Stimulated activated CD4-positive, alpha-beta T cell treated with anti-CD3 and anti-CD28 coated beads, TNF-alpha, amount 100 ng/mL, for 24 hours (primary cell): ENCODE measurements at places on chromosomes 7 and 10.

GRCh38 chr7:49125246-49125645 is 200.9 kb downstream of the CDC14C start:
- DNase-seq, result no peak

- DNase-seq, result no peak
These were observed 174.4 kb downstream of the CHCHD3 start for GRCh38 chr7:132907380-132907940.

DNA sequence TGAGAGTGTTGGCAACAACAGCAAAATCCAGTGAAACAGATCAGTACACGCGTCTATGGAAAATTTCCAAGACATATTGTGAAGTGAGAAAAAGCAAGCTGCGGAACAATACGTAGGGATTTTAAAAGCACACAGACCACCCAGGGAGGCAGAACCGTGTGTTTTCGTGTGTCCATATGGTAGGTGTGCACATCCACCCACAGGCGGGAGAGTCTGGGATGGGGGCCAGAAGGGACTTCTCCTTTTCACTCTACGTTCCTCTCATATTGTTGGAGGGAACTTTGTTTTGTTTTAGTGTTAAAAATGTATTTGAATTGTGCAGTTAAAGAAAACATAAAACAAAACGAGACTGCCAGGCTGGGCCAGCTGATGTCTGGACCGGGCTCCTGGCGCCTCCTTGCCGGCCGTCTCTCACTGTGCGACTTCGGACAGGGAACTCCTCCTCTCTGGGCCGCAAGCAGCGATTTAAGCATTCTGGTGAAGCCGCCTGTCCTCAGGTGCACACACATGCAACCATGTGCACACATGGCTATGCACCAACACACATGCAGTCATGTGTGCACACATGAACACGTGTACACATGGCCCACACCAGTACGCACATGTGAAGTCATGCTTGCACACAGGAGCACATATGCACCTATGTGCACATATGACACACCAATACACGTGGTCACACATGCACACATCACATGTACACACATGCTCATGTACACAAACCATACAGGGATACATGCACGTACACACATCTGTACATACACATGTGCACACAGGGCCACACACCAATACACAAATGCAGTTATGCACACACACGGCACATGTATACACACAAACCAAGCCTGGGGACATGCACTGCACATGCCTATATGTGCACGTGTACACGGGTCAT is 141.1 kb downstream of the ELFN1 start:
- no peak for DNase-seq

DNA sequence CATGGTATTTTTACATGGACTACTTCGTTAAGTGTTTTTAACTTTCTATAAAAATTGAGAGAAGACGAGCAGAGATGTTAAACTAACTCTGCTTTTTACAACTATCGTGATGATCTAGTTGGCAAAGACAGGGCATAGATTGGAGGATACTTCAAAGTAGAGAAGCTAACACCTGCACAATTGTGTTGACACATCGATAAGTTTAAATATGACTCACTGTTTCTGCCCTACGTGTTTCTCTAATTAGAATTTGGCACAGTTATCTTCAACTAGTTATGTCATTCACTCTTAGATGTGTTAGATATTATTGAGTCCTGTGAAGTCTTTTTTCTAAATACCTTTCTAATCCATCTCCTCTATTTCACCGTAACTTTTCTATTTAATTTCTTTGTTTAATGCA is 68.5 kb upstream of the FERD3L start:
- no peak for DNase-seq

DNA sequence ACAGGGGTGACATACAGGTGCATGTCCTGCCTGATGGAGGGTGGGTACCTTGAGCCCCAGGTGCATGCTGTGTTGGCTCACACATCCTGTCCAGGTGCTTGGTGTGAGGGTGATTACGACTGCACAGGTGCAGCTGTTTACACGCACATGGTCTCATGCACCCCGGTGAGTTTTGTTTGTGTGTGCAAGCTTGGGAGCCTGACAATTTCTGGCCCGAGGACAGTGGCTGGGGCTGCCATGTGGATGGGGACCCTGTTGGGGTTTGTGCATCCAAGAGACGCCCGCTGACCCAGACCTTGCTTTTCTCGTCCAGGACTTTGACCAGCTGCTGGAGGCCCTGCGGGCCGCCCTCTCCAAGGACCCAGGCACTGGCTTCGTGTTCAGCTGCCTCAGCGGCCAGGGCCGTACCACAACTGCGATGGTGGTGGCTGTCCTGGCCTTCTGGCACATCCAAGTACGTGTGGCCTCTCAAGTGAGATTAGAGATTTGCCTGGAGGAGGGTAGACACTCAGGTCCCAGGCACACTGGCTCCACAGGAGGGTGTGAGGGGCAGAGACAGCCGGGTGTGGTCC is 61.7 kb downstream of the PRF1 start:
- no peak for DNase-seq

DNA sequence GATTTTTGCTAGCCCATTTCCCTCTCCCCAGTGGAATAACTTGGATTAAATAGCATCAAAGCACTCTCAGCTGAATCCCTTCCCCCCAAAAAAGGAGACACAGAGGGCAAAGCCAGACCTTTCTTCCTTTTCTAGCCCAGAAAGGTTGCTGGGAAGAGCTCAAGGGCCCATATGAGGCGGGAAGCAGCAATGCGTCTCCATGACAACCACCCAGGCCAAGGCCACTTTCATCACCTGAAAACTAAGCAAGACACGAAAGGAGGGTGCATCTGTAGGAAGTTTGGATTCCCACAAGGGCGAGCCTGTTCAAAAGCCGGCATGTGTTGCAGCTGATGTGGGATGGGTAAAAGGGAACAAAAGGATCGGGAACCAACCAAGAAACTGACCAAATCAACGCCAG is 229.1 kb downstream of the PLXNA4 start:
- DNase-seq, result no peak

DNA sequence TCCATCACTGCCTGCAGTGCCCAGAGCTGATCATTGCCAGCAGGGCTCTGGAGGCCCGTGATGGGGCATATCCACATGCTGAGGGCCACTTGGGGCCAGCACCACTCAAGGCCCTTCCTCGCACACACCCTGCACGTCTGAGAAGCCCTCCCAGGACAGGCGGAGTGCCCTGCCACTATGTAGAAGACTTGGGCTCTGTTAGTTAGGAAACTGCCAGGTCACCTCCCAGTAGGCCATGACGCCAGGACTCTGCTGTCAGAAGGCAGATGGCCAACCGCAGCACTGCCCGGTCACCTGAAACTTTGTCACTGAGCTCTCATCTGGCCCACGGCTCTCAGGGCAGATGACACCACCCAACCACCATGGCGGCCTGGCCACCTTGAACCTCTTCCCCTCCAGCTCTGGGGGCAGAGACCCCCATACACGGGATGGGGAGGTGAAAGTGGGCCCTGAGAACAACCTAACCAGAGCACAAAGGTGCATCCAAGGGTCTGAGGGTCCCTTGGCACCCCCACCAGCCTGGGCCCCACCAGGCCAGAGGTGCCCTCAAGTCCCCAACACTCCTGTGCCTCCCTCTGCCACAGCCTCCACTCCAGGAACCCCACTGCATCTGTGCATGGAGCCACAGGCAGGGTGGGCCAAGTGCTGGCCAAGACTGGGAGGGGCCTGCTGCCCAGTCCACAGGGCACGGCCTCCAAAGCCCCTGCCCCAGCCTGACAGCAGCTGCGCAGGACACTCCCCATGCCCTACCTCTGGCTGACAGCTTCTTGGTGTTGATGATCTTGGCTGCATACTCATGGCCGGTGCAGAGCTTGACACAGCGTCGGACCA is 41.8 kb downstream of the CAMK2B start:
- DNase-seq, result no peak

DNA sequence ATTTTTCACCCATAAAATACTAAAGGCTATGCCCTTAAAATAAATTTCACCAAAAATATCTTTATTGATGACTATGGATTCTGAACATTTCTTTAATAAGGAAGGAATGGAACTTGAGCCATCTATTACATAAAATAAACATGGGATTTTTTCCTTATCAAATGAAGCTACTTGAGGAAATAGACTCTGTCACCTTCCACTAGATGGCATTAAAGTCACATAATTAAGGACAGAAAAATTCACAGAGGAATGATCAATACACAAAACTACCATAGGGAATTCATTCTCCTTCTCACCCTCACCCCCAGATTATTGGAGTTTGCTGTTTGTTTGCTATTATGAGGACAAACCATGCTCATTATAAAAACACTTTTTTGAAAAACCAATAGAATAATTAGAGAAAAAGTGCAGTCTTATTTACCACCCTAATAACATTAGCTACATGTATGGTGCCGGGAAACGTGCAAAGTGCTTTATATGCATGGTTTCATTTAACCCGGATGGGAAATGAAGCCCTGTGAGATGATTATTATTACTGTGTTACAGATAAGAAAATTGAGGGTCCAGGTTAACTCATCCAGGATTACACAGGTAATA is 21.1 kb upstream of the FOXI2 start:
- DNase-seq, result no peak
